PC-3 (cell line): ENCODE measurements at places on chromosomes 16 and 17.

DNA sequence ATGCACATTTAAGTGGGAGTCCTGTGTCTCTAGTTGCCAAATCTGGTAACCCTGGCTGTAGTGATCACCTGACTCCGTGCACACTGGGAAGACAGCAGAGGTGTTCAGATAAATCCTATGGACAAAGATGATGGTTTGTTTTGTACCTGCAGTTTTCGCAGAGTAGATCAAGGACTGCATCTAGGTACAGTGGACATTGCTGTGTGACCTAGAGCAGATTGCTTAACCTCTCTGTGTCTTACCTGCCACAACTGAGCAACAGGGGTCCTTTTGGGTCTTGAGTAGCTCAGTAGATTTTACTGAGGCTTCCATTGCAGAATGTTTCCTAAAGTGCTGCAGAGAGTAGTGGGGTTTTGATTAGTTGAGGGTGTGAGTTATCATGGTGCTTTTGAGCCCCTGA, 160.8 kb downstream of the SHISA9 start:
- no peak overlapping the region for H3K27ac ChIP-seq
- no peak for DNase-seq
- H3K27me3 ChIP-seq: peaks cover 5% of the 10 kb centered on the region; the same call in 1 of the 2 replicates
- no peak overlapping the region for H3K4me3 ChIP-seq

- H3K4me1 ChIP-seq: peaks cover 5% of the 10 kb centered on the region; the same call in 1 of the 2 replicates
- H3K27ac ChIP-seq: no peak overlapping the region
- 0 out of 2 replicates have a peak, but pooled peaks cover 3% of the 10 kb centered on the region for H3K36me3 ChIP-seq
Observed at GRCh38 chr16:67703626-67704025, 15.5 kb downstream of the GFOD2 start.

GRCh38 chr17:48544349-48545021, 424 bp downstream of the HOXB2 start:
- H3K4me1 ChIP-seq: no peaks in the 10 kb centered on the region
- H3K36me3 ChIP-seq: no peaks in the 10 kb centered on the region
- H3K27me3 ChIP-seq: no peaks in the 10 kb centered on the region
- no peak for DNase-seq
- H3K27ac ChIP-seq: no peak overlapping the region

GRCh38 chr17:57210224-57210553, 46.1 kb upstream of the MSI2 start:
- DNase-seq: peak; percentile 93
- H3K4me3 ChIP-seq: no peak overlapping the region
- H3K27ac ChIP-seq: peak overlapping the region; percentile 88
- H3K36me3 ChIP-seq: no peaks in the 10 kb centered on the region
- H3K4me1 ChIP-seq: peaks cover 40% of the 10 kb centered on the region

DNA sequence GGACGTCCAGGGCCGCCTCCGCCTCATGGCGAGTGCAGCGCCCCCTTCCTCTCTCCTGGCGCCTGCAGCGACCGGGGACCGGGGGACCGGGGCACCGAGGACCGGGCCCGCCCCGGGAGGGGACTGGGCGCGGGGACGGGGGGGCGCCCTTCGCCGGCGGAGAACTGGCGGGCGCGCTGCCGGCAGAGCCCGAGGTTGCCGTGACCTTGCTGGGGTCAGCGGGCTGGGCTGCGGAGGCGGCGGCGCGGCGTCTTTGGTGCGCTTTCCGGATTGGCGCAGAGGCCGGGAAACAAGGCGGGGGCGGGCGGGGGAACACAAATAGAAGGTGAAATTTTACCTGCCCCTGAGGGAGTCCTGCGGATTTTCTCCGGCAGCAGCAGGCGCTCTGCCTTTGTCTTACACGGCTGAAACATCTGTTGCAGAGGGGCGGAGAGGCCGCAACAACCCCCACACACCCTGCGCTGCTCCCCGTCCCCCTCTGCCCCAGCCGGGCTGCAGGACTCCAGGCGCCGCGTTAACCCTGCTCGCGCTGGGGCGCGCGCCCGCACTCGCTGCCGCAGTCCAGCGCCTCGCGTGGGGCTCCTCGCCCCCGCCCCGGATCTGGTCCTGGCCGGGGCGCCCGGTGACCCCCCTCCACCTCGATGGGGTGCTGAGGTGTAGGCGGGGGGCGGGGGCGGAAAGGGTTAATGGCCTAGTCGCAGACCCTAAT, 53.5 kb downstream of the SREBF1 start:
- DNase-seq: peak; percentile 57
- H3K36me3 ChIP-seq: no peaks in the 10 kb centered on the region
- H3K4me3 ChIP-seq: peak overlapping the region; percentile 73
- no peak overlapping the region for H3K27ac ChIP-seq

DNA sequence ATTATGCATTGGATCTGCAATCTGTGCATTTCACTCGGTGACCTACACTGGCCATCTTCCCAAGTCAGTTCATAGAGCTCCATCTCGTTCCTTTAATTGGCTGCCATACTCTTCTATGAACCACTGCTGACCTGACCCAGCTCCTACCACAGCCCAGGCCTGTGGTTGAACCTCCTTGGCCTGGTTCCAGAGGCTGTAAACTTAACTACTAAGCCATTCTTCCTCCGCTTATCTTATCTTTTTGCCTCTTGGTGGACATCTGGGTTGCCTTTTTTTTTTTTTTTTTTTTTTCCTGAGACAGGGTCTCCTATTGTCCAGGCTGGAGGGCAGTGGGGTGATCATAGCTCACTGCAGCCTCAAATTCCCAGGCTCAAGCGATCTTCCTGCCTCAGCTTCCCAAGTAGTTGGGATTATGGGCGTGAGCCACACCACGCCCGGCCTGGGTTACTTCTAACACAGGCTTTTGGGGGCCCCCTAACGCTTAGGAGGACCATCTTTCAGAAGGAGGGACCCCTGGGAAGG, 18.3 kb downstream of the COQ7 start:
- H3K4me3 ChIP-seq: peak overlapping the region; percentile 73; the same call in 1 of the 2 replicates
- H3K36me3 ChIP-seq: no peaks in the 10 kb centered on the region
- H3K27me3 ChIP-seq: no peaks in the 10 kb centered on the region
- peaks cover 11% of the 10 kb centered on the region; the same call in 1 of the 2 replicates for H3K4me1 ChIP-seq
- no peak for DNase-seq

GRCh38 chr16:47260503-47260902, 116.8 kb upstream of the NETO2 start:
- H3K4me3 ChIP-seq: no peak overlapping the region
- DNase-seq: no peak
- H3K4me1 ChIP-seq: no peaks in the 10 kb centered on the region
- no peaks in the 10 kb centered on the region for H3K27me3 ChIP-seq
- H3K36me3 ChIP-seq: no peaks in the 10 kb centered on the region
- H3K27ac ChIP-seq: no peak overlapping the region

DNA sequence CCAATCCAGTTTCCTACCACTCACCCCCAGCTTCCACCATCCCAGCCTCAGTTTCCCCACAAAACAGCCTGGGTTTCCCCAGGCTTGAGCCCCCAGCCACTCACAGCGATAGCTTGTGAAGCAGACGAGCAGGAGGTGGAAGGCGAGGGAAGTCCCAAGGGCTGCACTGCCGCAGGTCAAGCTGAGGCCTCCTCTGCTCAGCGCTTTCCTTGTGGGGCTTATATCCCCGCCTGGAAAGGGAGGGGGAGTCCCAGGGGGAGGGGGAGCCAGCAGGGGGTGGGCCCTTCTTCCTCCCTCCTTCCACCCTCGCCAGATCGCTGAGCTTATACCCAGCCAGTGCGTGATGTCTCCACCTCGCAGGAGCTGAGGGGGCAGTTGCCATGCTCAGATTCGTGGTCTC, at the start of gene PYY:
Gene PYY, minus strand, starts transcription at position 195 of the 400 bp plus-strand sequence. CDS start 457 bp downstream, outside the sequence.
- no peak within 1 kb of the TSS for H3K4me3 ChIP-seq
- H3K36me3 ChIP-seq: no peaks in the 10 kb centered on the region
- H3K4me1 ChIP-seq: no peaks in the 10 kb centered on the region
- no peak for DNase-seq
